Activated CD8-positive, alpha-beta T cell treated with anti-CD3 and anti-CD28 coated beads, Interleukin-2, amount 10 ng/mL, durations not matched to agents 7 days and 5 days (primary cell): ENCODE measurements at places on chromosomes 1 and 21.

GRCh38 chr1:83950106-83950661 is 48.7 kb downstream of the TTLL7 start:
- no peak for DNase-seq

- DNase-seq = peak; percentile 29
Measured at GRCh38 chr1:228275179-228275429, 67.3 kb downstream of the OBSCN start.

DNA sequence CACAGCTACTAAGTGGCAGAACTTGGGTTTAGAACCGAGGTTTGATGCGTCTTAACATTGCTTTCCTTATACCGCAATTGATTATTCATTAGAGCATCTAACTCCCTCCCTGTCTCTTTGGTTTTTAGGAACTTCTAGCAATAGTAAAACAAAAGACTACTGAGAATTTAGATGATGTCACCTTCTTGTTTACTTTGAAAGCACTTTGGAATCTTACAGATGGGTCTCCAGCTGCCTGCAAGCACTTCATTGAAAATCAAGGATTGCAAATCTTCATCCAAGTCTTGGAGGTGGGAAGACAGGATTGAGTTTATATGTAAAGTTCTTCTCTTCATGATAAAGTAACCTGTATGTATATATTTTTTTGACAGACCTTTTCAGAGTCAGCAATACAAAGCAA is 35.0 kb downstream of the ZYG11A start:
- no peak for DNase-seq

DNA sequence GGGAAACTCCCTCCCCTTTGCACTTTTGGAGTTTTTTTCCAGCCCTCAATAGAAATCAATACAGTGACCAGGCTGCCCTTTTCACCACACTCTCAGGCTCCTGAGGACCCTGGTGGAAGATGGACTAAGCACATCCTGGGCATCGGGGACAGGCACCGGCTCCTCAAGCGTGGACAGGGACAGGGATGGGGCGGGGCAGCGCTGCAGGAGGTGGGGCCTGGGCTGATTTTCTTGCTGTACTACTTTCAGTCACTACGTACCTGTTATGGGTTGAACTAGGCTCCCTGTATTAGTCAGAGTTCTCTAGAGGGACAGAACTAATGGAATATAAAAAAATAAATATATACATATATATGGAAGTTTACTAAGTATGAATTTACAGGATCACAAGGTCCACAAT is 2.5 kb downstream of the MX2 start:
- no peak for DNase-seq

DNA sequence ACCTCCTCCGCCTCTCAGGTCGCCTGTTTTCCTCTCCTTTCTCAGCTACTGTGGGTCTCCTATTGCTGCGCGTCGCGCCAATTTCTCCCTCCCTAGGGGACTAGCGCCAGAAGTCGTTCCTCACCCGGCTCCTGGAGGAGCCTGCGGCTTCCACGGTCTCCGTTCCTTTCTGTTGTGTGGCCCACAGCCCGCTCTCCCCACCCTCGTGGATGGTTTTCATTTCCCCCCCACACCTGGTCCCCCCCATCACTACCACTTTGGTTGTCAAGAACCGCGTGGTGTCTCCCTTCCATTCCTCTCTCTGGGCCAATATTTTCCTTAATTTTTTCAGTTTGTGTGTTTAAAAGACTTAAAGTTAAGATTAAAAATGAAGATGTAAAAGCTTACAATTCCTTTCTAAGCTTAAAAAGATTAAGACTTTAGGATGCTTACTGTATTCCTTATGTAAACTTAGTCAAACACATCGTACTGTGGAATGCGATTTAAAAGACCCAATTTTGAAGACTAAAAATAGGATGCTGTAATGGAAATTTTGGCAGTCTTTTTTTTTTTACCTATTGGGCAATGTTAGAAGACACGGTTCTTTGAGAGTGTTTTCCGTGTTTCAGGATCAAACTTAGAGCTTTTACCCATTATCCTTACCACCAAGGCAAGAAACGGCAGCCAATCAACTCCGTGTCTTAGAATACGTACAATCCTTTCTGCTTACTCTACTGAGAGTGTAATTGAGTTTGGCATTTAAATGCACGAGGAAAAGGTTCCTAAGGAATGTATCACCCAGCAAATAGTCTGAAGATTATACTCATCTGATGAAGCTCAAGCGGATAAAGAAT is 773 bp downstream of the CNST start:
- no peak for DNase-seq

- no peak for DNase-seq
Measured at GRCh38 chr1:209890641-209891330, 47.2 kb upstream of the SYT14 start.

GRCh38 chr1:69221524-69221923 is 346.2 kb upstream of the LRRC7 start:
- DNase-seq = no peak

- no peak for DNase-seq
Measured at GRCh38 chr1:86504895-86505563, 36.3 kb downstream of the CLCA1 start.

DNA sequence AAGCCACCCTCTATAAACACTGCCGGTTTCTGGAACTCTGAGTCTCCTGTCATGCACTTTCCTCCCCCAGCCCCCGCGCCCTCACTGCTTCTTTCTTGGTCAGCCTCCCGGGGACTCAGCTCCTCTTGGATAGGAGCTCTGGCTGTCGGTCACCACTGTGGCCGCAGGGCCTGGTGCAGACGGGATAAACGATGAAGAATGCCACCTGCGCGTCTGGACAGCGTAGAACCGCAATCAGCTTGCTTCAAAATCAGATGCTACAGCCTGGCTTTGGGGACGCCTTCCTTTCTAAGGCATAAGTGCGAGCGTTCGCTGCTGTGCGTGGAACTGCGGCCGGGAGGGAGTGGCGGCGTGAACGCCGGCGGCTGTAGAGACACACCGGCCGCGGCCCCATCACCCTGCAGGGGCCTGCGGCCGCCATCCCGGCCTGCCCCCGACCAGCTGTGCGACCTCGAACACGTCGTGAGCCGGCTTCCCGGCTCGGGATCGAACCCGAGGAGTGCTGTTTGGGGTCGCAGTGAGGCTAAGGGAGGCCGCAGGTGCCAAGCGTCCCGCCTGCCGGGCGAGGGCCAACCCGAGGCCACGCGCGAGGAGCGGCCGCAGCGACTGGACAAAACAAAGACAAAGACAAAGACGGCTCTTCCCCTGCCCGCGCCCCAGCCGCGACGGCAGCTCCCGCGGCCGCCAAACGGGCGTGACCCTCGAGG is 688 bp downstream of the PTTG1IP start:
- peak; percentile 48 for DNase-seq

- DNase-seq = no peak
Measured at GRCh38 chr1:223437151-223437550, 43.9 kb downstream of the CCDC185 start.

DNA sequence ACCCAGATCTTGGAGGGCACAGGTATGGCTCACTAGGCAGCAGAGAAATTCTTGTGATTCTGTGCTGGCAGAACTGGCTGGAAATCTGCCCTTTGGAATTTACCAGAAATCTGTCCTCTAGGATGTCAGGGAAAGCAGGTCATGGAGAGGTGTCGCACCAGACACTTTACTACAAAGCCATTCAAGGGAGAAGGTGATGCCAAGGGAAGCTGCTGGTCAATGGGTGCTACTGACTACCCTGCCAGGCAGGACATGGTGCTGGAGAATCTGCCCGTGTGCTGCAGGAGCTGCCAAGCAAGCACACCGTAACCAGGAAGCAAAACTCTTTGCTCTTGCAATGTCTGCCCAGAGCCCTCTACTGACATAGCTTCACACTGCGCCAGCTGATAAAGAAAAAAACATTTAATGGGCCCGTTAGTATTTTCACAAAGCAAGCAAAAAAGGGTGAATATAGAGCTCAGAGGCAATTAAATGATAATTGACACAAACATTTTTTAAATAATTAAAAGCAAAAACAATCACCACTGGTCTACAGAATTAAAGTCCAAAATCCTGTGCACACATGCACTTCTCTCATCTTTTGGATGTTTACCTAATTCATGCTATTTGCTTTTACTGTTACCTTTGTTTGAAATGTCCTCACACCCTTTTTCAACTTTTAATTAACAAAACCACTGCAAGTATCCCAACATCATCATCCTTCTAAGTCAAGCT is 7.2 kb upstream of the FBXO28 start:
- DNase-seq = peak; percentile 54

- DNase-seq = no peak
Measured at GRCh38 chr1:229107304-229107815, 163.6 kb upstream of the RAB4A start.

DNA sequence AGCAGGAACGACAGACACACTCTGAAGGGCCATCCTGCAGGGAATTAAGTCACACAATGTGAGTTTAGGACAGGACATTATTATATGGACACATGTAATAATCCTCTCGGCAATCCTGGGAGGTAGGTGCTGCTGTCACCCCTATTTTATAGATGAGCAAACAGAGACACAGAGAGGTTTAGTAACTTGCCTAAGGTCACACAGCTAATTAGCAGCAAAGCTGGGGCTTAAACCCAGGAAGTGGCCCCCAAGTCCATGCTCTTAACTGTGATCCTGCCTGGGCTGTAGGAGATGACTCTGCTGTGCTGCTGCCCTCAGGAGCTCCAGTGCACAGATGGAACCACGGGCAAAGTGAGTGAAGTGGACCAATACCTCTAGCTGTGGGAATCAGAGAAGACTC is 660.0 kb downstream of the PTPRU start:
- no peak for DNase-seq

GRCh38 chr1:43418858-43419257 is 29.2 kb downstream of the SZT2 start:
- DNase-seq = no peak

- DNase-seq = no peak
Measured at GRCh38 chr1:158020886-158021620, 27.6 kb downstream of the KIRREL1 start.

DNA sequence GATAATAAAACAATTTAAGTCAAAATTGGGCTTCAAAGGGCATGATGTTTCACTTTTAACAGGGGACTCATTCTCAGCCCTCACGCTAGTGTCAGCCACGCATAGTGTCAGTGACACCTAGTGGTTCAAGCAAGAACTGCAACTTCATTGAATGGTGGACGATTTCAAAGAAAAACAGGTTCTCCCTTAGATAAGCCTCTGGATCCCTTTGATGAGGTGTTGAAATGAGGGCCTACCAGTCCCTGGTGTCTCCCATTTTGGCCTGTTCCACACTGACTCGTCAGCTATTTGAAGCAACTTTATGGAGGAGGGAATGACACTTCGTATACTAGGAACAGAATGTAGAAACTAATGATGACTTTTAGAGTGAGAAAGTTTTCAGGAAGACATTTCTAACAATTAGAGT is 56.2 kb downstream of the FCRL5 start:
- DNase-seq = peak; percentile 65

- DNase-seq = no peak
Measured at GRCh38 chr21:46482846-46483231, 24.1 kb downstream of the DIP2A start.

GRCh38 chr1:21891621-21892479 is 45.3 kb downstream of the HSPG2 start:
- DNase-seq = no peak

GRCh38 chr21:41716751-41717150 is 50.1 kb downstream of the RIPK4 start:
- no peak for DNase-seq
